ENCODE measurements at places on chromosomes 3 and 15.

DNA sequence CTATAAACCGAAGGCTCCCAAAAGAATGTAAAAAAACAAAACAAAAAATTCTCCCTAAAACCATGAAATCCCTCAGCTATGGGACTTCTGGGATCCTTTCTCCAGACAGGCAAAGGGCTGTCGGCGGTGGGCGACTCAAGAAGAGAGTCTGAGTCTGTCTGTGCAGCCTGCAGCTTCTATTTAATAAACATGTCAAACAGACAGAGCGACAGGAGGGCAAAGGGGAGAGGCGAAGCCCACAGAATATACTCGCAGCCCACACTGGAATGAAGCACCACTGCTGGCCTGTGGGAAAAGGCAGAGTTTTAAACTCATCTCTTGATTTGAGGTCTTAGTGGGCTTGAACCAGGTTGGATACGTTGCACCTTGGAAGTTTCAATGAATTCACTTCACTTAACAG is 40.2 kb downstream of the ISL2 start:
- DNase-seq, result no peak

GRCh38 chr3:44954304-44954703 is 21.7 kb downstream of the ZDHHC3 start:
- no peak for DNase-seq

- DNase-seq, result no peak
Observed at GRCh38 chr3:194284351-194284750, 66.8 kb downstream of the CPN2 start.

DNA sequence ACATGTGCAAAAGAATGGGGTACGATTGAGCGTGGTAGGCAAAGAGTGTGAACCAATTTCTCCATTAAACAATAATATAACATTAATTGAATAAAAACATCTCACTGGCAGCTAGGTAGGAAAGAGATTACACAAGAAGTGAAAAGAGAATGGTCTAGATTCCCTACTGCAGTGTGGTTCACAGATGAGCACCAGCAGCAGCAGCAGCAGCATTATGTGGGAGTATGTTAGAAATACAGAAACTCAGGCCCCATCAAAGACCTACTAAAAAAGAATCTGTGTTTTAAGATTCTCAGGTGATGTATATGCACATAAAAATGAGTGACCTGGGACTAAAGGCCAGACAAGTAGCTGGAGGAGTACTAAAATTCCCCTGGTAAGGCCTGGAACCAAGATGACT is 118.2 kb downstream of the ADAM10 start:
- no peak for DNase-seq

DNA sequence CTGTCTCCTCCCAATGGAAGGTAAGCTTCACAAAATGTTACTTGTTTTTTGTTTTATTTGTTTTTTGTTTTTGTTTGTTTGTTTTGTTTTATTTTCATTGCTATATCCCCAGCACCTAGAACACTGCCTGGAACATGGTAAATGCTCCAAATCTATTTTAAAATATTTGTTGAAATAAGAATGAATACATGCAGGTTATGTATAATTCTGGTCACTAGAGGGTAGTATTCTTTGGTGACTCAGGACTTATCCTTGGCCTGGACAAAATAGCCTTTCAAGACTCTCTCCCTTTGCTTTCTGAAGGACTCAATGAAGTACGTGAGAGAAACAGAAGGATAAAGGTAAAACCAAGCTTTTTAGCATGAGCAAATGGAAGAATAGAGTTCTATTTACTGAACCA is 46.9 kb upstream of the PPP2R3A start:
- DNase-seq, result no peak

DNA sequence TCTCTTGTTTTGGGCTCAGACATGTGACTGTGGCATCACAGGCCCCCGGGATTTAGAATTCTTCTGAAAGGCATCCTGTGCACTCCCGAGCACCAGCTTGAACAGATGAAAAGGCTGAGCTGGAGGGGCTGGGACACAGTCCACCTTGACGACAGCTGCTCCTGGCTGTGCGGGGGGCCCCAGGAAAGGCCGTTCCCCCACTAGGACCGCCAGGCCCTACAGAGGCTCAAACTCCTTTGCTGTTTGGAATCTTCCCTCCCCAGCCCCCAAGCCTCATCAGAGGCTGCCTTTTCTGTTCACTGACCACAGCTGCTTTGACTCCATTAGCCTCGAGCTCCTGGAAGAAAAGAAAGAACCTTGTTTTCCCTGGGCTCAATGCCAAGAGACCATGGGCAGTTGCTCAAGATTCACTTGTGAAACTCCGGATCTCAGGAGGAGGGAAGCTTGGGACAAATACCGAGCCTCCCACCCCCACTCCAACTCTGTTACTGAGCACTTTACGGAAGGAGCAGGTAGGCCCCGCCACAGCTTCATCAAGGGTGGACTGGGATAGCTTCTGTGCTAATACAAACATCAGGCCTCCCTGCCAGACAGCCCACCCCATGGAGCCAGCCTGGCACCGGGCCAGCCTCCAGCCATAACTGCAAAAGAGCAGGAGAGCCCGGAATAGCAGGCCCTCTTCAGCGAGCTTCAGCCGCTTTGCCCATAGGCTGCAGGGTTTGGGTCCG is 15.7 kb downstream of the CIDEC start:
- DNase-seq, result peak; percentile 62

DNA sequence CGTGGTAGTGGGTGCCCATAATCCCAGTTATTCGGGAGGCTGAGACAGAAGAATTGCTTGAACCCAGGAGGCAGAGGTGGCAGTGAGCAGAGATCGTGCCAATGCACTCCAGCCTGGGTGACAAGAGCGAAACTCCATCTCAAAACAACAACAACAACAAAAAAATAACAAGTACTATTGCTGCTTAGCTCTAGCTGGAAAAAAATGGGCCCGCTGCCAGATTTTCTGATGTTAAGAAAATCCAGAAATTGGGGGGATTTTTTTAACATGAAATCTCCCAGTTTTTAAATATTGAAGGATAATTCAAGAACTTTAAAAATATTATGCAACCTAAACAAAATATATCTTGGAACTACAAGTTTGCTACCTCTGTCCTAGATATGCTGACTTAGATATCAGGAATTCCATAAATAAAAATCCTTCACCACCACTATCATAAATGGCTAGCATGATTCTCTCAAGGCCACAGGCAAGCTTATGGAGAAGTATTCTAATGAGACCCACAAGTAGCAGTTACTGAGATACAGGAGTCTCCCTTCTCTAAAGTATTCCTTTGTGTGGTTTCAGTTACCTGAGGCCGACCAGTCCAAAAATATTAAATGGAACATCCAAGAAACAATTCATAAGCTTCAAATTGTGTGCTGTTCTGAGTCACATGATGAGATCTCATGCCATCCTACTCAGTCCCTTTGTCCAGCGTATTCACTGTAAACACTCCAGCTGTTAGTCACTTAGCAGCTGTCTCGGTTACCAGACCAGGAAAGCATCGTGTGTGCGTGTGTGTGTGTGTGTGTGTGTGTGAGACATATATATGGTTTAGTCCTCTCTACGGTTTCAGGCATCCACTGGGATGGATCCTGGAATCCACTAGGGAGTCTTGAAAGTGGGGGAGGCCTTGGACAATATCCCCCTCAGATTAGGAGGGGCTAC is 277.2 kb downstream of the TBL1XR1 start:
- DNase-seq, result no peak

GRCh38 chr3:13132731-13133410 is 59.6 kb upstream of the IQSEC1 start:
- DNase-seq, result no peak

GRCh38 chr3:77042882-77043281 is 3.0 kb downstream of the ROBO2 start:
- no peak for DNase-seq

- no peak for DNase-seq
Observed at GRCh38 chr3:100941041-100941440, 52.2 kb downstream of the ABI3BP start.

DNA sequence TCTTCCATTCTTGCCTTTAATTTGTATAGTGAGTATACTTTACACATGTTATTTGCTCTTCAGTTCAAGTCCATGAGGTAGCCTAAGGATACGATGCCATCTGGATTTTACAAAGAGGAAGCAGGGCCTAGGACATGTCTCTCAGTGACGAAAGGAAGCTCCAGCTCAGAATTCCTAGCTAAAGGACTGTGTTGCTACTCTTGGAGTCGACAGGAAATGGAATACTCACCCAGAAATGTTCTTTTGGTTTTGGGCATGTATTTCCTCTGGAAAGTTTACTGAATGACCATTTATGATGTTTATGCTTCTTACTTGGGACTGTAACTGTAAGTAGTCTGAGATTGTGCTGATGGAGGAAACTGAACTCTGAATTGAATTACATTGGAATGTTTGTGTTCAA is 12.5 kb downstream of the OXNAD1 start:
- no peak for DNase-seq

- no peak for DNase-seq
Observed at GRCh38 chr15:78149805-78150751, 916 bp downstream of the IDH3A start.

DNA sequence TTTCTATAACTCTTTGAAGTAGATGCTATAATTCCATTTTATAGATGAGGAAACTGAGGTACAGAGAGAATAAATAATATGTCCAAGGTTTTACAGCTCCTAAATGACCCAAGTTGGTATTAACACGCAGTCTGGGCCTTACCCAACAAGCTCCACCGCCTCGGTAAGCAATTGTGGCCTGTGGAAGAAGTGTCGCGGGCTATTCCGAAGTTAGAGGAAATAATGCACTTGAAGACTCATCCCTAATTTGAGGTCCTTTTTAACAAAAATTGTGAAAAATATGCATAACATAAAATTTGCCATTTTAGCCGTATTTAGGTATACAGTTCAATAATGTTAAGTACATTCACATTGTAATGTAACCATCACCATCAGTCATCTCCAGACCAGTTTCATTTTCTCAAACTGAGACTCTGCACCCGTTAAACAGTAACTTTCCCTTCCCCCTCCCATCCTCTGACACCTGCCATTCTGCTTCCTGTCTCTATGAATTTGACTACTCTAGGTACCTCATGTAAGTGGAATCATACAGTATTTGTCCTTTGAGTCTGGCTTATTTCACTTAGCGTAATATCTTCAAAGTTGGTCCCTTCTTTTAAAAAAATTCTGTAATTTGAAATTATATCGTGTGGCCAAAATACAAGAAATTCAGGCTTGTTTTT is 18.2 kb downstream of the IDH3A start:
- DNase-seq, result no peak

DNA sequence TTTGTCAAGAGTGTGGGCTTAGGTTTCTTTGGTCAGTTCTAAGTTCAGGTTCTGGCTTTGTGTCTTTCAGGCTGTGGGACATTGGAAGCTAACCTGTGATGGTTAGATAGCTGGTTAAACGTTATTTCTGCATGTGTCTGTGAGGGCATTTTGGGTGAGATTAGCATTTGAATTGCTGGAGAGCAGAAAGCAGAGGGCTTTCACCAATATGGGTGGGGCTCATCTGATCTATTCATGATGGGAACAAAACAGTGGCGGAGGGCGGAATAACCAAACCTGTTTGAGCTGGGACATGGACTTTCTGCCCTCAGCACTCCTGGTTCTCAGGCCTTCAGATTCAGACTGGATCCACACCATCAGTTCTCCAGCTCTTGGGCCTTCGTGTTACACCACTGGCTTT is 195.4 kb downstream of the KLF13 start:
- no peak for DNase-seq

- DNase-seq, result no peak
Observed at GRCh38 chr3:150330872-150331271, 77.2 kb upstream of the TSC22D2 start.

DNA sequence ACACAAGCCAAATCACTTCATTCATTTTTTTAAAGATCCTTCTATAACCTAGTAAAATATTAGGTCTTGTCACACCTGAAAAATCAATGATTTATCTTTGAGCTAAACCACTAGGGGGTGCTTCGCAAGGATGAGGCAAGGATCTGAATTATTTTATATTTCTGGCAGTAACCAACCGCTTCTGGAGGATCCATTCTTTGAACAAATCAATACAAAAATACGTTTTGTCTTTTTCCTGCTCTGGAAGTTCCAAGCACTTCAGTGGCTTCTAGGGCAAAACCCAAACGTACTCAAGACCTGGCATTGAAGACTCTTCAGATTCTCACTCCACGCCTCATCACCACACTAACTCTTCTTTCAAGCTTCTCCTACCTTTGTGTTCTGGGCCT is 486 bp downstream of the LSG1 start:
- no peak for DNase-seq

Data from left colon (tissue), 2 donors.